ENCODE measurements at places on chromosomes 4 and X.

DNA sequence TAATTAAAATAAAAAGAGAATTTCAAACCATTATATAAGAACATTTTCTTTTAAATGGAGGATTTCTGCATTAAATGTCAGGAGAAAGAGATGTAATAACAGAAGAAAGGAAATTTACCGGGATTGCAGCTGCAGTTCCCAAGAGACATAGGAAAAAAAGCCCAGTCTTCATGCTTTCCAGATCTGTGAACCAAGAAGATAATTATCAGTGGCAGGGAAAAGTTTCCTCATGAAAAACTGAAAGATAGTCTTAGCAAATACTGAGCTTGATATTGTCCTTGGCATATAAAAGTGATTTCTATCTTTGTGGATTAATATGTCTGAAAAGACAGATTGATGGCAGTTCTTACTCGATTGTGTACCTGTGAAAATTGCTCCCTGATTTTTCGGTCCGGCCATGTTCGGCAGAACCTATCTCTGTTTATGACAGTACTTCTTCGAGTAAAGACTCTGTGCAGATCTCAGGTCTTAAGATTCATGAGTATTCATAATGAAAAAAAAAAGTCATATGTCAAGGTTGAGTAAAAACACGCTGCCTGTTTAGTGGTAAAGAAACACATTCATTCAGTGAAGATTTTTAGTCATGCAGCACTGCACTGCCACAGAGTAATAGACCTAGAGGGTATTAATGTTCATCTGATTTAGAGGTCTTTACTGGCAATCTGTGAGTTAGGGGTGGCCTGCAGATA, 29.6 kb downstream of the SPARCL1 start:
- DNase-seq, result no peak

DNA sequence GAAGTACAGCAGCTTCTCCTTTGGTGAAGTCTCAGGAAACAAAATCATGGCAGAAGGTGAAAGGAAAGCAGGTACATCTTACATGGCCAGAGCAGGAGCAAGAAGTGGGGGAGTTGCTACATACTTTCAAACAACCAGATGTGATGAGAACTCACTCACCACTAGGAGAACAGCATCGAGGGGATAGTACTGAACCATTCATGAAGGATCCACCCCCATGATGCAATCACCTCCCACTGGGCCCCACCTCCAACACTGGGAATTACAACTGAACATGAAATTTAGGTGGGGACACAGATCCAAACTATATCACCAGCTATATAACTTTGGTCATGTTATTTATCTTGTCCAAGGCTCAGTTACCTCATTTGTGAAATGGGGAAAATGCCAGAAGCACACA, 159.4 kb downstream of the OPHN1 start:
- DNase-seq, result no peak

DNA sequence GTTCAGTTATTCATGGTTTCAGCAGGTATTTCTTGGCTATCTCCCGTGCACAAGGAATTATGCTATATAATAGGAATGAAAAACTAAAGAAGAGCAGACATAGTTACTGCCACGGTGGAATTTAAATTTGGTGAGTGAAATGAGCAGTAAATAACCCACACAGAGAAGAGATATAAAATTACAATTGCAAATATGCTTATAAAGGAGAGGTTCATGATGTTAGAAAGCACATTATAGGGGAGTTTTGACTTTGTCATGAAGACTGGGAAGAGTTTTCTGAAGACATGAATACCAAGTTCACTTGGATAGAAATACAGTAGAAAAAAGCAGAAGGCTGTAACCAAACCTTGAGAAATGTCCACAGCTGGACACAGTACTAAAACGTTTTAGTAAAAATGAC, 712.0 kb upstream of the AADAT start:
- DNase-seq, result no peak

DNA sequence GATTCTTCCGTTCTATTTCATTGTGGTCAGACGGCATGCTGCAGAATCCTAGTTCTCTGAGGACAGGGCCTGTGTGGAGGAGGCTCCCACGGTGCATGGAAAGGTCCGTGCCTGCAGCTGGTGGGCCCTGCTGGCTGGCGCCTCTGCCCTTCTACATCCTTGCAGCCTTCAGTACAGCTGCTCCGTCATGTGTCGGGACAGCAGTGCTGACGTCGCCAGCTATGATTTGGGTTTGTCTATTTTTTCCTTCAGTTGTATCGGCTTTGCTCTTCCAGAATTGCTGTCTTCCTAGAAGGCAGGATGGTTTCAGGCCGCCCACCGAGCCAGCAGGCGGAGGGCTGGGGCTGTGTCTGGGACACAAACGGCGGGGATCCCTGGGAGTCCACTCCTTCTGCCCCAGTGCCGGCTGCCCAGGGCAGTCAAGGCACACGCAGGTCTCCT, 32.1 kb upstream of the CPLX1 start:
- no peak for DNase-seq

DNA sequence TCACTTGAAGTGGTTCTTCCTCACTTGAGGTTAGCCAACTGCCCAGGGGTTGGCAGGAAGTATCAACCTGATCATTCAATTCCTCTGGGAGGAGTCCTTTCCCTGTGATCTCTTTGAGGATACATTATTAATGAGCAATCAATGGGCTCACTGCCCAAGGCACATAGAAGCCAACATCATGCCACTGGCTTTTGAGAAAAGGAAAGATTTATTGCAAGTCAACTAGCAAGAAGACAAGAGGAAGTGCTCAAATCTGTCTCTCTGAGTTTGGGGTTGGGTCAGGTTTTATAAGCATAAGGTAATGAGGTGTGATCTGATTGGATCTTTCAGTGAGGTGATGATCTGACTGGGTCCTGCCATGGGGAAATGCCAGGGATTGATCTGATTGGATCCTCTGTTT, 39.6 kb downstream of the FGFBP1 start:
- no peak for DNase-seq

GRCh38 chr4:112939901-112940300, 109.6 kb upstream of the ANK2 start:
- no peak for DNase-seq

- DNase-seq, result no peak
These were observed 42.0 kb upstream of the FBXW7 start for GRCh38 chr4:152577708-152578396.

GRCh38 chr4:71275570-71275969, 63.2 kb upstream of the SLC4A4 start:
- DNase-seq, result no peak

DNA sequence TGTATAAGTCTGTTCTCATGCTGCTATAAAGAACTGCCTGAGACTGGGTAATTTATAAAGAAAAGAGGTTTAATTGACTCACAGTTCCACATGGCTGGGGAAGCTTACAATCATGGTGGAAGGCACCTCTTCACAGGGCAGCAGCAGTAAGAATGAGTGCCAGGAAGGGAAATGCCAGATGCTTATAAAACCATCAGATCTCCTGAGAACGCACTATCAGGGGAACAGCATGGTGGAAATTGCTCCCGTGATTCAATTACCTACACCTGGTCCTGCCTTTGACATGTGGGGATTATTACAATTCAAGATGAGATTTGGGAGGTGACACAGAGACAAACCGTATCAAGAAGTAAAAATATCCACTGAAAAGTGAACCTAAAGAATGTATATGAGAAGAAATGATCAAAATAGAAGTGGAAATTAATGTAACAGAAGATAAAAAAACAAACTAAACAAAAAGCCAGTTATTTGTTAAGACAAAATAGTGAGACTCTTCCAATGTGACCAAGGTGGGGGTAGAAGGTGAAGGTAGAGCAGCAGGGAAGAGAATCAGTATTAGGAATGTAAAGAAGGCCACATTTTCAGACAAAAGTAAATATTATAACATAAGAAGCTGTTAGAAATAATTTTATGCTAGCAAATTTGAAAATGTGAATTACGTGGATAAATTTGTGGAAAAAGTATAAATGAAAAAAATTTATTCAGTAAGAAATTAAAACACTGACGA, 372.9 kb downstream of the NKX6-1 start:
- DNase-seq, result no peak

- DNase-seq, result no peak
These were observed 555 bp upstream of the SPP1 start for GRCh38 chr4:87974856-87975462.

DNA sequence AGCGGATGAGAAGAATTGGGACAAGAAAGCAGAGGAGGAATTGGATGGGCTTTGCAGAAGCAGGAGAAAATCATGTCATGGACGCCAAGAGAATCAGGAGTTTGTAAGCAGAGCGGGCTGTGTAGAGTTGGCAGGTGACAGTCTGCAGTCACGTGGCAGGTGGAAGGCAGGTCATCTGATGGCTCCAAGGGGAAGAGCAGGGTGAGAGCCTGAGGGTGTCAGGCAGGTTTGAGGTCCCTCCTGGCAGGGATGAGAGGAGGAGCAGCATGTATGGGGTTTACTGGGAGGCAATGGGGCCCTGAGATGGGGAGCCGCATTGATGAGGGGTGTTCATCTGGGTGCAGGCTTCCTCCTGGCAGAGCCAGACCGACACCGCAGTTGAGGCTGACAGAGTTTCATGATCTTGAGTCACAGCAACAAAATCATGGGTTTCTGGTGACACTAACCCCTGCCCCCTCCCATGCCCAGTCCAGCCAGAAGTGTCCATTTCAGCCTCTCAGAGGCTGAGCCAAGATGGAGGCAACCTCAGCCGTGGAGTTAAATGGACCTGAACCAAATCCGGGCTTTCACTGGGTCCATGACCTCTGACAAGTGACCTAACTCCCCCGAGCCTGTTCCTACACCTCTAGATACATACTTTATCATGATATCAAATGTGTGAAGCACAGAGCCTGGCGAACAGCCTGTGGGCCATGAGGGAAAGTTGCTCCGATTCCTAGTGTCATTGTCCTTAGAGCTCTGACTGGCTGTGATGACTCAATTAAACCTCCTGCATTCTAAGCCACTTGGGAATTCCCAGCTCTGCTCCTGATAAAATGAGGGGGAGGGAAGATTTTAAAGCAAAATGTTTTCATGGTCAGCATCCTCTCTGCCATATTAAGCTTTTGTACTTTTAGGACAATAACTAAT, 36.1 kb downstream of the EVC start:
- no peak for DNase-seq

DNA sequence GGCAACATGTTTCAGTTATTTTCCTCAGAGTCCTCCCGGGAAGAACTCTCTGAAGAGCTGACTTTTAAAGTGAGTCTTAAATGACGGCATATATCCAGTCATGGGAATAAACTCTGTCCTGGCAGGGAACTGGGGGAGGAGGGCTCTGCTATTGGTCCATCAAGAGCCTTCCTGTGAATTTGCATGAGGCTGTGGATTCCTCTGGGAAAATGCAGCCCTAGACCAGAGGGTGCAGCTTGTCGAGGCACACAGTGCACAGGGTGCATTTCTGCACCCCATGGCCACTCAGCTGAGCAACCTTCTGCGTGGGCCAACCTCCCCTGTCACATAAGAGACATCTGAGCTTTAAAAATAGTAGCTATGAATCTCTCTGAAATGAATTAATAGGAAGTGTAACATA, 360.0 kb downstream of the GALNTL6 start:
- DNase-seq, result no peak

DNA sequence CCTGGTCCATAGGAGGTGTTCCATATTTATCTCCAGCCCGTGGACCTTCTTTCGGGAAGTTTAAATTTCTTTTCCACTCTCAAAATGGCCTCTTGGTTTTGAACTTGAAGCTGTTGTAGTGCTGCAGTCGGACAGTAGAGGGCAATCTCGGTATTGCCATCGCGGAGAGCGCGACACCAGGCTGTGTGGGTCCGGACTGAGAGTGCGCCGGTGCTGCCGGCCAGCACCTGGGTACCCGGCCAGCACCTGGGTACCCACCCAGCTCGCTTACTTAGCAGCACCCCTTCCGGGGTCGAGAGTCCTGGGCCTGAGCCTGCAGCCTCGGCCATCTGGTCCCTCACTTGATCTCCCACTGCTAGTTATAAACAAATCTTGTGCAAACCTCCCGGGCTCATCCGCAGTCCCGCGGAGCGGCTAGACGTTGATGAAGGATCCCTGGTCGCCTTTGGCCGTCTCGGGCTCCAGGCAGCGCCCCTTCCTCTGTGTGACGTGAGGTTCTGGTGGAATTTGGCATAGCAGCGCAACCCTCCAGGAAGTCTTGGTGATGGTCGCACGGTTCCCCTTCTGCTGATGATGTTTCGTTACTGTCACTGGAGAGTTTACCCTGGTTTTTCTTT, 18.0 kb downstream of the FAM9A start:
- DNase-seq, result no peak

- DNase-seq, result no peak
These were observed 521.5 kb downstream of the GRID2 start for GRCh38 chr4:92825256-92825655.

DNA sequence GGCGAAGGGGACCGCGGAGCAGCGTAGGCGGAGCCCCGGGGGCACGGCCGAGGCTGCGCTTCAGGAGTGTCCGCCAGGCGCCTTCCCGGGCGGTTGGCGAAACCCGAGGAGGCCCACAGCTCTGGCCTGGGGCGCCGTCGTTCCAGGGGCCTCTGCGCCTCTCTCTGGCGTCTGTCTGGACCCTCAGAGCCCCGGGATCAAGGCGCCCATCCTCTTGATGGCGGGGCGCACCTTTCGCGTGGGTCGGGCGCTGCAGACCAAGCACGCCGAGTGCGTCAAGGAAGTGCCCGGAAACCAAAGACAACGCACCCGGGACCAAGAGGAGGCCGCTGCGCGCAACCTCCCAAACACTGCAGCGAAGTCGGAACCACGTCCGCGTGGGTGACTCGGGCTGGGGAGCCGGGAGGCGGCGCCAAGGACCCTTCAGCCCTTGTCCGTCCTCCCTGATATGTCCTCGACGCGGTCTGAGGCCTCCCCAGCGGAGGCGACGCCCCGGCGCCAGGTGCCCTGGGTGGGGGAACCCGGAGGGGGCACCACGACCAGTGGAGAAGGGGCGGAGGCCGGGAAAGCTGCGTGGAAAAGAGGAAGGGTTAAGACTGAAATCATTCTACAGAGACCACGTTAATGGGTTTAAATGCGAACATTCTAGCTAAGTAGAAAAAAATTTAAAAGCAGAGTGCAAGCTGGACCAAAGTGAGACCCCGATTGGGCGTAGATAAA, 9.9 kb downstream of the HMX1 start:
- no peak for DNase-seq

GRCh38 chr4:159455675-159456237, 352.9 kb downstream of the RAPGEF2 start:
- DNase-seq, result no peak

GRCh38 chr4:153087671-153088194, 116.5 kb upstream of the TRIM2 start:
- DNase-seq, result no peak

DNA sequence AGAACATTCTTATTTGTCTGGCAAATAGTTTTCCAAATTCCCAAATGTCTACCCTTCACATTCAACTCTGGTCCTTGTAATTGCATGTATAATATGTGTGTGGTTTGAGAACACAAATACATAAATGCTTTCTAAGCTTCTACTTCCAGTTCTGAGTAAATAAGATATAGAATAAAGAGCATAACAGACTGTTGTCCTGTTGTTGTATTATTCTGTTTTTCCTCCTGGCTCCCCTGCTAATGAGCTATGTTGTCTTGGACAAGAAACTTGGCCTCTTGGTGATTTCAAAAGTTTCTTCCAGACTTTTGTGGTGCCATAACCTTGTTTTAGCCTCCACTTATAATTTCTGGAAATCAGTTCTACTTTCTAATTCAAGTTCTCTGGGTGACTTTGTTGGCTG, 75.3 kb upstream of the USP38 start:
- DNase-seq, result no peak

Data from CD4-positive, alpha-beta T cell treated with Interleukin-6 at 100 ng/mL for 8 hours (primary cell).